ENCODE measurements at places on chromosomes 3 and 15.

DNA sequence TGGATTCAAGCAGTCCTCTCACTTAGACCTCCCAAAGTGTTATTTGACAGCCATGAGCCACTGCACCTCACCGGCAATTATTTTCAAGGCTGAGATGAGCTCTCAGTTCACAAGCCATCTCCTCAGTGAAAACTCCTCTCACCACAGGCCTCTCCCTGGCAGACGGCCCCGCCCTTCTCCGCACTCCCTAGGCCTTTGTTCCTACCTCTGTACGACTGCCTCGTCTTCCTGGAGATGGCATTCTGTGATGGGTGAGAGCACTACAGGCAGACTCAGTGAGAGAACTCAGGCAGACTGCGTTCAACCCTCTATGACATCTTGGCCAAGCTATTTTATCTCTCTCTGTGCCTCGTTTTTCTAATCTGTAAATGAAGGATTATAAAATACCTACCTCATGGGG, 67.0 kb upstream of the TPM1 start:
- DNase-seq, result no peak

DNA sequence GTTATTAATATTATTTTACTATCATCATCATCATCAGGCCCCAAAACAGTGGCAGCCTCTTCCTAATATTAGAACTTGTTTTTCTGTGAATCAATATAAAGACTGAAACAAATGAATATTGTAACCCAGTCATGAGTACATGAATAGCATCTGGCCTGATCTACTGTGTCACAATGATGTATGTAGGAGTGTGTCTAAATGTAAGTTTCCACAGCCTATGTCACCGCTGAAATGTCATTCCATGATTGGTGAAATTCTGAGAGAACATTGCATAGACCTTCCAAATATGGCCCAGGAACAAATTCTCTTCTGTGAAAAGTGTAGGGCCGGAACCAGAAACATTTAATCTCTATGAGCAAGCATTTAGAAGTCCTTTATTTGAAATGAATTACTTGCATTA, 20.6 kb upstream of the C3orf49 start:
- DNase-seq, result no peak

- DNase-seq, result no peak
Measured at GRCh38 chr15:99554880-99555488, 10.8 kb upstream of the MEF2A start.

DNA sequence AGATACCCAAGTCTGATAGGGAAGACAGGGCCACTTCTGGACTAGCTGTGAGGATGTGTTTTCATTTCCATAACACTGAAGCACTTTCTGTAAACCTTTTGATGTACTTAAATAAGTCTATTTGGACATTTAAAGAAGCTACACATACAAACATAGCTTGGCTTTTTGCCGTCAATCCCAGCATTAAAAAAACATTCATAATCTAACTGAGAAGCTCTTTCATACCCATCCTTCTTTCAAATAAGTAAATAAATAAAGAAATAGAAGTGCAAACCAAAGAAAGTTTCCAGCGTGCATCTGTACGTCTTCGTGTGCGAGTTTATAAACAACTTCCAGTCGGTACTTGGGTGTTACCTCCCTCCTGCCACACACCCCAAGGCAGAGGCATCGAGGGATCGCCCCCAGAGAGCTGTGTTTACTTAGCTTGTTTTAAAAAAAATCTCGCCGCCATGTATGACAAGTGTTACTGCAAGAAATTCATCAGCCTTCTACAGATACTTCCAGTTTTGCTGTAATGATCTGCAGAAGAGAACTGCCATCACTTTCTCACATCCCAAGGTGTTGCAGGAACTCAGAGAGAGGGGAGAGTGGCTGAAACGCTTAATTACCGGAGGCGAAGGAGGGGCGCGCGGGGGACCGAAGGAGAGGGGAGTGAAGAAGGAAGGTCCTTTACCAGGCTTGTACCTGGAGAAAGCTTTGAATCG, 9.0 kb upstream of the MEIS2 start:
- no peak for DNase-seq

DNA sequence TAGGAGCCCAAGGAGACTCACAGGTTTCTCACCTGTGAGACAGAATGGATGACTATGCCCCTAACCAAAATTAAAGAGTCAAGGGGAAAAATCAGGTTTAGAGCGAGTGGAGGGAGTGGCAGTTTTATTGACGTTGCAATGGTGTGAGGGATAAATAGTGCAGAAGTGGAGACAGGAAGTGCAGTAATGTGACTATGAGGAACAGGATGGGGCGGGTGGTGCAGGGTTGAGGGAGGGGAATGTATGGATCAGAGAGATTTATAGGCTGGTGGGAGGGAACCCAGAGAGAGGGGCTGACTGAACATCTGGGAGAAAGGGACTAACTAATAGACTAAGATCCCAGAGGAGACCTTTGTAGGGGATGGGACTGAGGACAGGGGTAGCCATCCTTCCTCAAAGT, 26.5 kb downstream of the EIF2AK4 start:
- DNase-seq, result no peak

DNA sequence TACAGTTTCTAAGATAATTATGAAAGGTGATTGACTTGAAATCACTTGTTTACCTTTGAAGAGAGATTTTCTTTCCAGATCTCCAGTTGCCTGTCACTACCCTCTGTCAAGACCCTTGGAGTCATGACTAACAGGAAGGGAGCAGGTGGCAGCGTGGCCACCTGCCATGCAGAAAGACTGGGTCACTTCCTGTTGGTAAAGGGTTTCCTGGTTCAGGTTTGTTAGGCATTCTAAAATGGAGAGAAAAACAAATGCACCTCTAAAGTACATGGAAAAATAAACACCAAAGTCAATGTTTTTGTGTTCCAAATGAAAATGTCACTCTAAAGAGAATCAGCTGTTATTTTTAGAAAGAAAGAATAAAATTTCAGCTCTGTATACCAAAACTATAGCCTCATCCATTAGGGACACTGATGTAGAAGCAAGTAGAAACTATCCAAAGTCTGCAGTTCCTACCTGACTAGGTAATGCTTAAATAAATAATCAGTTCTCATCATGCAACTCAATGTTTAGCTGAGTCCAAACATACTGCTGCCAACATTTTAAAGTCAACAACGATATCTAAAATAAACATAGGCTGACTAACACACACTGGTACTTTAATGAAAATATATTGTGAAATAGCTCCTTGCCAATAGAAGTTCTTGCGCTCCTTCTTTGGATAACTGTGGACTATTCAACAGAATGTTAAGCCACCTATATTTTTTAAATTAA, 23.9 kb upstream of the TM4SF1 start:
- DNase-seq, result no peak

- no peak for DNase-seq
Measured at GRCh38 chr3:186483611-186484340, 60.4 kb downstream of the CRYGS start.

DNA sequence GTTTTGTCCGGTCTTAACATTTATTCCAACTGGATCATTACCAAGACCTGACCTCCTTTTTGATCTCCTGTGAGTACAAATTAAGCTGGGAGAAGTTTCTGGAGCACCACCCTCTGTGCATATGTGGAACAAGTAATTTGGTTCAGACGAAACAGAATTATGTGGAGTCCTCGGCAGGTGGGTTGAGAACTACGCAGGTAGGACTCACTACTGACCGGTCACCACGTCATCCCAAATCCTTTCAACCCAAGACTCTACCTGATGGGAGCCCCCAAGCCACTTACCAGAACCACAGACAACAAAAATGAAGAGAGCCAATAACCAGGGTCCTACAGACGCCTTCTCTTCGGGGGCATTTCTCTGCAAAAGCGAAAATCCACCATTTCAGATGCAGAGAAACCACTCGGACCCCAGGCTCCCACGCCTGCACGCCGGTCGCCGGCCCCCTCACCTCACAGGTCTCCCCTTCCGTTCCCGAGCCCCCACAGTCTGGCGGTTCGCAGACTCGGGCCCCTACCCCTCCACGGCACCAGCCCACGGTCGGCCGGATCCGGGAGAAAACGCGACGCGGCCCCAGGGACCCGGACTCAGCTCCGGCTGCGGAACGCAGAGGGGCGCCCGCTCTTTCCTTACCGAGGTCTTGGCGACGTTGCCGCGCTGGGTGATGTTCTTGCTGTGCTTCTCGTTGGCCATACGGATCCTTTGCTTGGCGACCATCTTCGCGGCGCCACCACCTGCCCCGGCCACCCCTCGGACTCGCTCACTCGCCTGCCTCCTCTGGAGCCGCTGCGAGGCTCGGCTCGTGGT, 674 bp downstream of the SERP1 start:
- no peak for DNase-seq

GRCh38 chr3:33096093-33096868, 665 bp downstream of the GLB1 start:
- no peak for DNase-seq

DNA sequence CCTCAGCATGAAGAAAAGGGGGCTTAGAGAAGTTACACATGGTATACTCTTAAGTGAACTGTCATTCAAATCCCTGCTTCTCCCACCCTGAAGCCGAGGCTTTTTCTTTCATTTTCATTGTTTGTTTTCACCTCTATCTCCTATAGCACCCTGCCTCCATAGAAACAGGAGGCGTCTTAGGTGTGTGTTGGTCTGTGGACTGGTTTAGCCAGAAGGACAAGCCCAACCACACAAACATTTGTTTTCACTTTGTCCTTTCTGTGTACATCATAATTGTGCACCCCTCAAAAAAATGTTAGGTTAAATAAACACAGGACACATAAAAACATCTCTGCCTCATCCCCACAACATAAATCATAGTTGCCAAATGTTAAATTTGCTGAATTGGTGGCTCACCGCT, 73.3 kb upstream of the UBE2E2 start:
- no peak for DNase-seq

- DNase-seq, result peak; percentile 65
Measured at GRCh38 chr15:45205192-45205591, 17.4 kb upstream of the SHF start.

DNA sequence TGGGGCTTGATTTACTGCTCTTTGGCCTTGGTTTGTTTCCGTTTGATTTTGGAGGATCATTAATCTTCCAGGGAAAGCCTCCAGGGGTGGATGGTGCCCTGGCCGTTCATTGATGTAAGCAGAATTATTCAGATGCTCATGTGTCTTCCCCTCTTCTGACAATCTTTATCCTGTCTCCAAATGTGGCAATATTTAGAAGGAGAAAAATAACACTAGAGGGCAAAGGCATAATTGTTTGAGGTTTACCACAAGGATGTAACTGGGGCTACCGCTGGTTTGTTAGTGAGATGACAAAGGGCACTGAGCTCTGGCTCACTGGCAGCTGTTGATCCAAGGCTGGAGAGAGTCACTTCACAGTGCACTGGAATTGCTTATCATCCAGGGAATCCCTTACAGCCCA, 18.2 kb upstream of the PLCL2 start:
- no peak for DNase-seq

DNA sequence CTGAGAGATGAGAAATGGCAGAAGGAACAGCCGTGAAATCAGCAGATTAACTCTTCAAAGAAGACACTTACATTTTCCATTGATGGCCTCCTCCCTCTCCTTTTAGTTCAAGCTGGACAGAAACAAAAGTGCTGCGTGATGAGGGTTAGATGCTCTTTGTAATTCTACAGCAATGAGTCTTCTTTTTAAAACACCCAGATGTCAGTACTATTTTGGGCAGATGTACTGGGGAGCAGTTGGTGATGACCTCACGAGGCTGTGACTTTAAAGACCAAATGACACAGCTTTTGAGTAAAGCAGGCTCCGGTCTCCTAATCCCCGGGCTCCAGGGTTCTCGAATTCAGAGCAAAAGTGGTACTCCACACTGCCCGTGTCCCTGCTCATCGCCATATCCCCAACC, 198.2 kb downstream of the SLCO3A1 start:
- no peak for DNase-seq

DNA sequence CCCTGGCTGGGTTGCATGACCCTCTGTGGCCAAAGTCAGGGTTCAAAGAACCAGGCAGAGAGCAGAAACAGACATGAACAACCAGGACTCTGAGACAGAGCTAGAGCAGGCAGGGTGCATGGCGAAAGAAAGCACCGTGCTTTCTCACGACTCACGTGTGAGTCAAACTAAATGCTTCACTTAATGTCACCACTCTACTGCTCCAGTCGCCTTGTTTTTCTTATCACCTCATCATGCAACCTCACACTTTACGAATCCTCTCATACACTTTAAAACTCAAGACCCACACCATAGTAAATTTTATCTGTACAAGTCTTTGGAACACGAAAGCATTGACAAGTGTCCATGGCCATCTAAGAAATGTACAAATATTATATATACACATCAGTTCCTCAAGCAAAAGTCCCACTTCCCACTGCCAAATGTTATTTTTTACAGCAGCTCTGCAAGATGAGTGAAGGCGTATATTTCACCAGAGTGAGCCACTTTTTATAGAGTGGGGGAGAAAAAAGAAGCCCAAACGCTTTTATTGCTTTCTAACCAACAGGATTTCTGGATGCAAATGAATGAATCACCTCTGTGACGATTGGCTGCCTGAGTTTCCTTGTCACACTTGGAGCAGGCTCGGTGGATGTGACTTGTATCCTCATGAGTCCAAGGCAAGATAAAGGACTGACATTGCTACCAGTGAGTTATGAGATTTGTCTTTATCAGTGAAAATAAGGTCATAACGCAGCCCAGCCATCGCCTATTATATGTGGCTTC, 16.0 kb upstream of the MEGF11 start:
- no peak for DNase-seq

GRCh38 chr3:69892706-69893105, 106.8 kb upstream of the SAMMSON start:
- no peak for DNase-seq

GRCh38 chr15:35888815-35889214, 342.9 kb upstream of the DPH6 start:
- no peak for DNase-seq

DNA sequence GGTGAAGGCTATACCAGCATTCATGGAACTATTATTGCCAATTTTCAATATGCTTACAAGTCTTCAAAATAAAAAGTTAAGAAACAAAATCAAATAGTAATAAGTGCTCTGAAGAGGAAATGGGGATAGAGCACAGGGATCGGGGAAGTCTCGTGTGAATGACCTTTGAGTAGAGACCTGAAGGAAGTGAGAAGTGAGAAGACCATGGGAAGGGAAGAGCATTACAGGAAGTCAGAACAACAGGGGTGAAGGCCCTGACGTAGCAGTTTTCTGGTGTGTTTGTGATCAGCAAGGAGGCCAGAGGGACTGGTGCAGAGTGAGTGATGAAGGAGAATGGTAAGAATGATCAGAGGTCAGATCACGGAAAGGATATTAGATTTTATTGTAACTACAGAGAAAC, 48.1 kb downstream of the STAC start:
- no peak for DNase-seq

DNA sequence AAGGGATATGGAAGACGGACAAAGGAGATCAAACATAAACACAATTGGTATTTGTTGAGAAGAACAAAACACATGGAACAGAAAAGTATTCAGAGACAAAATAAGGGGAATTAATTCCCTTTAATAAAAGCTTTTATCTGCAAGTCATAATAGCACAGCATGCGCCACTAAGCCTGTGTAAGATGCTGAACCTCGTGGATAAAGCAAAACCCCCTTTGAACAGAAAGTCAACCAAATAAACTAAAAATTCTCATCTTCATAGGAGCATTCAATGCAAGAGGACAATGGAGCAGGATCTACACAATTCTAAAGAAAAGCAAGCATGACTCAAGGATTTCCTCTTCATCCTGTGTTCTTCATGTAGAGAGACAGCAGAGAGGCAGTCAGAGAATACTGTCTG, 274.3 kb upstream of the GOLGA6L4 start:
- no peak for DNase-seq

- DNase-seq, result no peak
Measured at GRCh38 chr3:30473374-30474051, 132.9 kb upstream of the TGFBR2 start.

GRCh38 chr3:21795921-21796320, 44.9 kb upstream of the ZNF385D start:
- no peak for DNase-seq

- DNase-seq, result no peak
Measured at GRCh38 chr15:92806763-92807162, 93.4 kb upstream of the CHD2 start.

GRCh38 chr3:112653881-112654300, 12.9 kb upstream of the CCDC80 start:
- no peak for DNase-seq

Data from NCI-H1694 (cell line).